ENCODE measurements at places on chromosomes 11 and 22. TPM values are rescaled to one million over a fixed set of nuclear protein-coding genes. Genes with fewer than 3 reads are reported as not detected.

The DEFB108B gene
- total RNA-seq = not detected

The TSPAN32 gene
- not detected for total RNA-seq

The DMC1 gene
- 1.9 TPM for total RNA-seq

The CTSW gene
- not detected for total RNA-seq

The PLAAT2 gene
- total RNA-seq = 0.46 TPM

The MISFA gene
- total RNA-seq = 1.4 TPM

The API5 gene
- total RNA-seq = 76.0 TPM

The DDTL gene
- 1.9 TPM for total RNA-seq

The OR52I1 gene
- total RNA-seq = not detected

The LDLRAD3 gene
- total RNA-seq = 30.2 TPM

The GGTLC2 gene
- total RNA-seq = not detected

The TMPRSS4 gene
- not detected for total RNA-seq

The MUC5AC gene
- 1.4 TPM for total RNA-seq

Measured in A549 treated with Mapracorat at 1 μM for 4 hours (cell line).